ENCODE measurements at places on chromosomes 16 and 17.

DNA sequence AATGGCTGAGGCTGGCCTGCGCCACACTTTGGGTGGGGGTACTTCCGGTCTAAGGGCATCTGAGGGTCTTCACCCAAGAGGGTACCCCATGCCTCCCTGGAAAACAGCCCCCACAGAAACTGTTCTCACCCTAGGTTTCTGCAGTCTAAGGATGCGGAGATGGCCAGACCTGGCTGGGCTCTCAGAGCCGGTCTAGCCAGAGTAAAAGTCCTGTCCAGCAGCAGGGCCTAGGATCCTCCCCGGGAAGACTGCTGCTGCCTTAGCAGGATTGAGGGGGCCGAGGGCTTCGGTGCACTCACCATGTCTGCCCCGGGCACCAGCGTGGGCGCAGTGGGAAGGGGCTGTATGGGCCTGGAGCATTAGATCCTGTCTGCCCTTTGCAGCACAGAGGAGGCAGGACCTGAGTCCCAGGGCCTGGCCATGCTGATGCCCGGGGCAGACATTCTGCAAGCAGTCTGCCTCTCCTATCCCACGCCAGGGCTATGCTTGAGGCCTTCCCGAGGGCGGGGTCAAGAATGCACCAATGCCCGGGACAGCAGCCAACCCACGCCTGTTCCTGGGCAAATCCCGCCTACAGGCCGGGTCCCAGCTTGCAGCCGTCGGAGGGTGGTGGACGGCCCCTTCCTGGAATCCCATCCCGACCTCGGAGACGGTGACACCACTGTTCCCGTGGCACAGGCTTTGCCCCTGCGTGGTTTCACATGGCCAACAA is 54.7 kb downstream of the CBFA2T3 start:
- DNase-seq = no peak

- DNase-seq = no peak
Measured at GRCh38 chr16:52680993-52681392, 134.1 kb upstream of the TOX3 start.

GRCh38 chr16:10989559-10989958 is 45.2 kb downstream of the CLEC16A start:
- no peak for DNase-seq

GRCh38 chr16:6690741-6691140 is 641.9 kb upstream of the RBFOX1 start:
- DNase-seq = no peak

DNA sequence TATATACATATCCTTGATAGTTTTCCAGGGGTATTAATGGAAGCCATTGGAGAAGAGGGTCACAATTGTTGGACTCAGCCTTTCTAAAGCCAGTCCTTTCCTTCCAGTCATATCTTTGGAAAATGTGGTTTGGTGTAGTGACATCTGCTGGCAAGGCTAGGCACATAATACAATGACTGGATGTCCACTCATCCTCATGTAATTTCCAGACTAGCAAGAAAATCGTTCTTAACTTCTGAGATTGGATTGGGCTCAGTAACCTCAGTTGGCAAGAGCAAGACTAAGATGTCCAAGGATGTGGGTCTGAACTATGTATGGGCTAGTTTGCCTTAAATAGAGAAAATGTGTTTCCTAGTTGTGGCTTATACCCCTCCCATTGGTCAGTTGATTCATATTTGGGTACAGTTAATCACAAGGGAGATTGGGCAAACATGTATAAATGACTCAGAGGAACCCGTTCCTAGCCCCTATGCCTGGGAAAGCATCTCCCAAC is 8.7 kb upstream of the KAT7 start:
- no peak for DNase-seq

DNA sequence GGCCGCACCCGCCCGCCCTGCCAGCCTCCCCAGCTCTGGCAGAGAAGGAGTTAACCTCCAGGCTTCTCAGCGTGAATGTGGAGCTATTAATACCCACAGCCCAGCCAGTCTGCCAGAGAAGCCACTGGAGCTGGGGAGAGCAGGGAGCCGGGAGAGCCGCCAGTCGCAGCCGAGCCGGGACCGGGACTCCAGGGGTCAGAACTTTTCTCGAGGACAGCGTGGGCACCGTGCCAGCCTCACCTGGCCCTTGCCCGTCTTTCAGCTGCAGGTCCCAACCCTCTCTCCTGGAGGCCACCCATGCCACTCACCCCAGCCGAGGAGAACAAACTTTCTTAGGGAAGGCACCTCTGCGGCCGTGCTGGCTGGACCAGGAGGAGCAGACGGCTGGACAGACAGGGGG is 33.8 kb upstream of the SBK1 start:
- no peak for DNase-seq

DNA sequence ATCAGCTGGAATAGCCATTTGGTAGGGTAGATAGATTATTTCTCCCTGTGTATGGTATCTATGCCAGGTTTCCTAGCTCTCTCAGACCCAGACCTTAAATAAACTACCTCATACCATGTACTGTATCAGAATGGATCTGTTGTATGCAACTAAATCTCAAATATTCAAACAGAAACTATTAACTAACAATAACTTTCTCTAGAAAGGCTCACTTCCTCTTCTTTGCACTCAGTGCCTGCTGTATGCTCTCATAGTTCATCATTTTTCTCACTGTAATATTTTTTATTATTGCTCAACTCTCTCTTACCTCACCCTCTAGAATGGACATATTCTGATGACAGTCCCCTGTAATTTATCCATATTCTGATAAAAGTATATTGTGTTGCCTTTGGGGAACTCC is 182.4 kb downstream of the TOX3 start:
- no peak for DNase-seq

DNA sequence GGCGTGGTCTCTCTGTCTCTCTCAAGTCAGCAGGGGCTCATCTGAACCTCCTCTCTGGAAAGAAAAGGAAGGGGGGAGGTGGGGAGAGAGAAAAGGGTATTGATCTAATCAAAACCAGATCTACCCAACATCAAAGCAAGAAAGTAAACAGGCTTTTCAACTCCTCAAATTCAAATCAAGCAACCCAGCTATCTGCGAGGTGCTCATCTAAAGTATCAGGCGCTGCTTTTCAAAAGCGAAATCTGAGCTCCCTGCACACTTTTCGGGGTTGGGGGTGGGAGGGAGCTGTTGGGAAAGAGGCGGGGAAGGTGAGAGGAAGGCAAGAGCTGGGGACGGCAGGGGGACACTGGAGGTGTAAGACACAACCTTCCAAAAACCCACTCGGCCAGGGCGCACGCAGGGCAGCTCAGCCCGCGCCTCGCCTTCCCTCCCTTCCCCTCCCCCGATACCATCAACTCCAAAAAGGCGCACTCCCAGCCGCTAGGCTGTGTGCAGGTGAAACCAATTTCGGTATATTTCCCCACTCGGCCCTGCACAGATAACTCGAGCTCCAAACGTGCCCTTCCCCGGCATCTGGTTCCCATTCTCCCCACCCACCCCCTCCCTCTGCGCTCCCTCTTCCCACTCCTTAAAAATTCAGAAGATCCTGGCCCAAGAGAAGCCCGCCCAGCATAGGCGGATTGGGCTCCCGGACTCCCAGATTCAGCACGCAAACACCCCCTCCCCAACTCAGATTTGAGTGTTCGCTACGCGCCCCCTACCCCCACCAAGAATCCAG is 2.6 kb downstream of the AXIN2 start:
- no peak for DNase-seq

GRCh38 chr16:87161822-87162676 is 155.1 kb downstream of the C16orf95 start:
- no peak for DNase-seq

DNA sequence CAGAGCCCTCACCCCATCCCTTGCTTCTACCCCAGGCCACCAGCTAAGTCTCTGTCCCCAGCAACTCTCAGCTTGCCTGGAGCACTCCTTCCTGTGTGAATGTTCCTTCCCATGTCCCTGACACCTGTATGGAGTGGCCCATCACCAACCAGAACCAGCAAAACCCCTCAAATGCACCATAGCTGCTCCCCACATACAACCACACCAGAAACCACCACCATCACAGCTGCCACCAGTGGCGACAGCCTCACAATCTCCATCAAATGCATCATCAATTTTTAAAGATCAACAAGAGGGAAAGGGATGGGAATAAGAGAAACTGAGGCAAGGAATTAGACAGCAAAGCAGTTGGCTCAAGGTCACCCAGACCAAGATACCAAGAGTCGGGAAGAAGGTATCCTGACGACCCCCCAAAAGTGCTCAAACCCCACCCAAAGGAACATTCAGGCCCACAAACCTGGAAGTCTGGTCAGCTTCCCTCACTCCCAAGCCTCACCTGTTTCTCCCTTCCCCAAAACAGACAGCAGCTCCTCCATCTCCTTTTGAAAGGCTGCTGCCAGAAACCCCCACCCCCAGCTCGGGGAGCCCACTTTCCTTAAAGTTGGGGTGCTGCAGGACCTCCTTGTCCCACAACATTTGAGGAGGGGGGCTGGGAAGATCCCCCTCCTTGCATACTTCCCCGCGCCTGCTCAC is 1.8 kb downstream of the SRCIN1 start:
- DNase-seq = no peak

GRCh38 chr17:40960144-40960543 is 6.6 kb downstream of the KRT39 start:
- DNase-seq = no peak

GRCh38 chr16:70751593-70751992 is 49.4 kb downstream of the VAC14 start:
- DNase-seq = no peak

GRCh38 chr16:85999778-86000177 is 100.8 kb downstream of the IRF8 start:
- no peak for DNase-seq

DNA sequence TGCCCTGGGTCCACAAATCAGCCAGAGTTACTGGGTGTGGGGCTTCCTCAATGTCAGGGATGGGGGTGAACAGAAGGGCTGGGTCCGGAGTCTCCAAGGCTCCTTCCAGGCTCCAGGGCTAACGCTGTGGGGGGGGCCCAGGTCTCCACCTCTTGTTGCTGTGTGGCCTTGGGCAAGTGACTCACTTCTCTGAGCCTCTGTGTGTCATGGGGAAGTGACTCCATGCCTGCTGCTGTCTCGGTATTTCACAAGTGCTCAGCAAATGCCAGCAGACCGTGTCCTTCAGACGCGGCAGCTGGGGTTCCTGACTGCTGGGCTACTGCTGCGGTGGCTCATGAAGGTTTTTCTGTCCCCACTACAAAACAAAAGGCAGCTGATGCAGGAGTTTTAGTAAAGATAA is 26.6 kb downstream of the JPH3 start:
- no peak for DNase-seq

DNA sequence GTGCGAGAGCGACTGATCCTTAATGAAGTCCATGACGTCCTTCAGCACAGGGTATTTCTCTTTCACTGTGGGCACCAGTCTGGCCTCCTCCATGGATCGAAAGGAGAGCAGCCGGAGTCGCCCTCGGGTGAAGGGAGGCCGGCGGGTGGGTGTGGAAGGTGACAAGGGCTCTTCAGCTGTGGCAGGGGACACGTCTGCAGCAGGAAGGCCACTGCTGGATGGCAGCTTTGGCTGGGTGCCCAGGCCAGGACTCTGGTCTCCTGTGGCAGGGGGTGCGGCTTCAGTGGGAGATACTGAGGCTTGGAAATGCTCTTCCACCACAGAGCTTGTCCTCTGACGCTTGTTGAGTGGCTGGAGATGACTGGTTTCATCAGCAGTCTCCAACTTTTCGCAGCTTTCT is 78.5 kb downstream of the ZZEF1 start:
- DNase-seq = no peak

GRCh38 chr17:83199500-83200201 is 120.2 kb downstream of the METRNL start:
- DNase-seq = peak; percentile 74

GRCh38 chr16:58515871-58516767 is 802 bp downstream of the SETD6 start:
- peak; percentile 27 for DNase-seq

GRCh38 chr16:4803898-4804762 is 1.7 kb upstream of the ROGDI start:
- DNase-seq = no peak

GRCh38 chr16:88651276-88651988 is 579 bp upstream of the CYBA start:
- peak; percentile 60 for DNase-seq

- no peak for DNase-seq
Measured at GRCh38 chr17:561116-561515, 153.5 kb downstream of the VPS53 start.

DNA sequence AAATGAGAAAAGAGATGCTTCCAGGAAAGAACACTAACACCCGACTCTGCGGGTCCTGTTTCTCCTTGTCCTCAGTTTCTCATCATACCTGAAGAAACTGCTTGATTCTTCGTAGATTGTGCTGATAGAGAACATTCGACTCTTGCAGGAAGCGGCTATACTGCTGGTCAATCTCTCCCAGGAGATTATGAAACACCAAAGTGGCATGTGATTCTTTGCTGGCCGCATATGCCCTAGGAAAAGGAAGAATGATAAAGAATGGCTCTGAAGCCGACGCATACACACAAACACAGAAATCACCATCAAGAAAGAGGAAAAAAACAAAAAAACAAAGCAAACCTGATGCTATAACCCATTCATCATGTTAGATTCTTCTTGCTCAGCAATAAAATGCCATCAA is 41.8 kb downstream of the STAT3 start:
- DNase-seq = no peak

DNA sequence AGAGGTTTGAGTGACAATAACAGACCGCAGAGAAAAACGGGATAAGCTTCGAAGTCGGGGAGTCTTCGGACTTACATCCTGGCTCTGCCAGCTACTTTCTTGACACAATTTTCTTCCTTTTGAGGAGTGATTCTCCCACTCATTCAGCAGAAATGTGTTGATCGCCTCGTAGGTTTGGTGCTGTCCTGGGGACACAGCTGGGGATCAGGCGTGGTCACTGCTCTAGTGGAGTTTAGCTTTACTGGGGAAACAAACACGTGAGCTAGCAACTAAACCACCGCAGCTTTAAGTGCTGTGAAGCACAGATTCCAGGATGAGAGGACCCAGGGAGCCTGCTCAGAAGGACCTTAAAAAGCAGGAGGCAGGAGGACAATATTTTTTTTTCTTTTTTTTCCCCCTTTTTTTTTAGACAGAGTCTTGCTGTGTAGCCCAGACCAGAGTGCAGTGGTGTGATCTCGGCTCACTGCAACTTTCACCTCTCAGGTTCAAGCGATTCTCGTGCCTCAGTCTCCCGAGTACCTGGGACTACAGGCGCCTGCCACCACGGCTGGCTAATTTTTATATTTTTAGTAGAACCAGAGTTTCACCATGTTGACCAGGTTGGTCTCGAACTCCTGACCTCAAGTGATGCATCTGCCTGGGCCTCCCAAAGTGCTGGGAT is 858 bp downstream of the NUBP1 start:
- DNase-seq = no peak

DNA sequence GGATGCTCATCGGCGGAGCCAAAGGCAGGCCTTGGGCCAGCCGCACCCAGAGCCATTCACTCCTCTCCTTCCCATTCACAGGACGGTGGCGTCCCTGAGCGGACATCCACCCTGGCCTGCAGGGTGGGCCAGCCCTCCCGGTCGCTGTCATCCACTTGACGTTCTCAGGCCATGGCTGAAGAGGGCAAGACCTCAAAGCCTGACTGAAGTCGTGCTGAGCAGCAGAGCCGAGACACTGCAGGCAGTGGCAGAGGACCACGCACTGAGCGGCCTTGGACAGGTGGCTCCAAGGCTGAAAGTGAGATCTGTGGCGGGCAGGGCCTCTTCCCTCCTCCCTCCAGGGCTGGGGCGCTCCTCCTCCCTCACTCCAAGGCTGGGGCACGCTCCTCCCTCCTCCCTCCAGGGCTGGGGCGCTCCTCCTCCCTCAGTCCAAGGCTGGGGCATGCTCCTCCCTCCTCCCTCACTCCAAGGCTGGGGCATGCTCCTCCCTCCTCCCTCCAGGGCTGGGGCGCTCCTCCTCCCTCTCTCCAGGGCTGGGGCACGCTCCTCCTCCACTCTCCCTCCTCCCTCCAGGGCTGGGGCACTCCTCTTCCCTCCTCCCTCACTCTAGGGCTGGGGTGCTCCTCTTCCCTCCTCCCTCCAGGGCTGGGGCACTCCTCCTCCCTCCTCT is 24.1 kb downstream of the GNPTG start:
- no peak for DNase-seq

All from NK-92 treated with Interleukin-12 subunit alpha and Interleukin-12 subunit beta, amount 100 ng/mL, for 24 hours (cell line).